ENCODE measurements at places on chromosomes 1 and 21.

DNA sequence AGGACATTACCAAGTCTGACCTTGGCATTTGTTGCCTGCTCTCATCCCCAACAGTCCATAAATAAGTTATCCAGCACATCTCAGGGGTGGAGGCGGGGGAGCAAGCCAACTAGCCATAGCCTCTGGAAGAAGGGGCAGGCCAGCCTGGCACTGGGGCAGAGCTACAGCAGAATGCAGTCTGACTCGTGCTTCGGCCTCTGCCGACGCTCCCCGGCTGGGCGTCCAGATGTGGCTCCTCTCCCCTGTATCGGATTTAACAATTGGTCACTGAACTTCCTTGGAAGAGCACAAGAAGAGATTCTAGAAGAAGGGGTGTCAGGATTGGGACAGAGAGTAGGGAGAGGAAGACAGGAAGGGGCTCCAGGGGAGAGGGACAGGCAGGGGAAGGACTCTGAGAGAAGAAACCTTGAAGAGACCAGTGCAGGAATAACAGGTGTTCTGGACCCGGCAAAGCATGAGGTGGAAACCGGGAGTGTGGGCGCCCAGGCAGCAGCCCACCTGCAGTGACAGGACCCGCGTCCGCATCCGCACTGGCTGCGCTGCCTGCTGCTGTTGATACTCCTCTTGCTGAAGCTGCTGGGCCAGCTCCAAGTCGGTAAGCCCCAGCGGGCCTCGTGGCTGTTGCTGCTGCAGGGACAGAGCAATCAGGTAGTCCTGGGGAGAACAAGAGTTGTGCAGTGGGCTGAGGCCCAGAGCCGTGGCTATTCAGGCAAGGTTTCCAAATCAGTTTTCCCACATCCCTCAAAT, 9.4 kb downstream of the MINDY1 start:
- no peak for DNase-seq

DNA sequence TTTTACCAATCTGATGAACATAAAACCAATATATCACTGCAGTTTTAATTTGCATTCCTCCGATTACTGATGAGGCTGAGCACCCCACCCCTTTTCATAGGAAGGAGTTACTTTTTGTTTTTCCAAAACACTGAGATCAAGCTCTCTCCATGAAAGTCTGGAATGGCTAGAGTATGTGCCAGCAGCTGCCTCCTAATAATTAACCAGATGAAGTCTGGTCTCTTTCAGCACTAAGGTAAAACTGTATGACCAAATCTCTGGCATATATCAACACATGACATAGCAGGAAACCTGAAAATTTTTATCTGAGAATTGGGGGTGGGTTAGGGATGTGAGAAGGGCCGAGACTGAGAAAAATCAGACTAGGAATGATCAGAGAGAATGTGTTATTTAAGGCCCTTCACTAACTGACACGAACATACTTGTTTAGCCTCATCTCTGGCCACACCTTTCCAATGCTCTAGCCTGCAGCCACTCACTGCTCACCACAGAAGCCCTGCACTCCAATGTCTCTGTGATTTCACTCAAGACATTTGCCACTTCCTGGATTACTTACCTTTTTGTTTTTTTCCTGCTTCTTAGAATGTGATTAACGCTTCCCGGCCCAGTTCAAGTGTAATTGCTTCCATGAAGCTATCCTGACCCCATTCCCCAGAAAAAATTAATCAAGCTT, 34.7 kb downstream of the WASF2 start:
- DNase-seq = peak; percentile 32

DNA sequence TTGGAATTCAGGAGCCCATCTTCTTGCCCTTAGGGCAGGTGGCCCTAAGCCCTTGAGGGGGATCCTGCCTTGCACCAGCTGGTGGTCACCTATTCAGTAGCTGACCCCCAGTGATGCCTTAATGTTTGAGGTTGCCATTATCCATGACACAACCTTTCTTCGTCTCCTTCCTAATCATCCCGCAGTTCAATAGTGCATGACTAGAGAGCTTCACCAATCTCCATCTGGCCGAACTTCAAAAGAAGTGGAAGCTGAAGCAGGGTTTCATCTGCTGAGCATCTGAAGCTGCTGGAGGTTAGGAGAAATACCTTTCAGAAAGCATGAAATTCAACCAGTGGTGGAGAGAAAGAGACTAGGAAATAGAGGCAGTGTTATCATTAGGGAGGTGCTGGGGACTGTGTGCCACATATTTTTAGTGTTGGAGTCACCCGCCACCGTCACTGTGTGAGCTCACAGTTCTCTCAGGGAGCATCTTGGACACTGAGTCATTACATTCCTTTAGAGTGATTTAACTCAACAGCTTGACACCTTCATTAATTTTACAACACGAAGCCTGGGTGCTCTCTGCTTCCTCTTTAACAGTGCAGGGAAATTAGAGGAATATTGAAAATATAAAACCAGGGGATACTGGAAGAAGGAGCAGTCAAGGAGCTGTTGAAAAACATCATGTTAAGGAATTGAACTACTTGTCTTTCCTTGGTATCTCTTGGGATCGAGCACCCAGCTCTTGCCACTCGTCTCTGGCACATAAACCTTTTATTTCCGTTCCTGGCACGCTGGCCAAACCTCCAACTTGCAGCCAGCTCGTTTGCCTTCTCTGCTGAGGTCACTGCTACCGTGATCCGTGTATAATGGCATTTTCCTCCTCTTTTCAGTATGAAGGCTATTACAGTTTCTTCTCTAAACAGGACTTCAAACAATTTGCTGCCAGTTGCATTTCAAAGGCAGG, 53.6 kb downstream of the PEX14 start:
- DNase-seq = peak; percentile 38

GRCh38 chr1:204426035-204426436, 14.4 kb upstream of the PPP1R15B start:
- no peak for DNase-seq
